ENCODE measurements at places on chromosomes 7 and 10.

DNA sequence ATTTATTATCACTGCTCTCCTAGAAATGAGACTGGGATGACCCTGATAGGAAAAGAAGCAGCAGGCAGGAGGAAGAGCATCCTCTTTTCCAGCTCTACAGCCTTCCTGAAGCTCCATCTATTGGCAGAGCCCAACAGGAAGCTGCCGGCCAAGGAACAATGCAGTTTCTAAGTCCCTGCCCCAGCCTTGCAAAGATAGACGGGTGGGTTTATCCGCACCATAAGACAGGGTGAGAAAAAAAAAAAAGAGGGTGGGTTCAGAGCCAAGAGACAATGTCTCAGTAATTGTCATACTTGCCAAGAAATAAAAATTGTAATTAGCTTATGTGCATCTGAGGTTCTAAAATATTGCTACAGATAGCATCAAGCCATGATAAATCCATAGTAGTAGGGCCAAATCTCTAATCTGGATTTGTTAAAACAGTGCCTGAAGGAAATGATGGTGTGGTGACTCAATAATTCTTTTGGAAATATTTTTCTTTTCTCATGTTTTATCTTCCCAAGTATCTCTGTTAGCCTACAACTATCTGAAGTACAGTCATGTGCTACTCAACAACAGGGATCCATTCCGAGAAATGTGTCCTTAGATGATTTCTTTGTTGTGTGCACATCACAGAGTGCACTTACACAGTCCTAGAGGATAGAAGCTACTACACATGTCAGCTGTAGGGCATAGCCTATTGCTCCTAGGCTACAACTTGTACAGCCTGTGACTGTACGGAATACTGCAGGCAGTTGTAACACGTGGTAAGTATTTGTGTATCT is 242.9 kb upstream of the CXCL12 start:
- DNase-seq, result no peak

- DNase-seq, result no peak
Measured at GRCh38 chr10:78540355-78541076, 506.9 kb downstream of the RPS24 start.

DNA sequence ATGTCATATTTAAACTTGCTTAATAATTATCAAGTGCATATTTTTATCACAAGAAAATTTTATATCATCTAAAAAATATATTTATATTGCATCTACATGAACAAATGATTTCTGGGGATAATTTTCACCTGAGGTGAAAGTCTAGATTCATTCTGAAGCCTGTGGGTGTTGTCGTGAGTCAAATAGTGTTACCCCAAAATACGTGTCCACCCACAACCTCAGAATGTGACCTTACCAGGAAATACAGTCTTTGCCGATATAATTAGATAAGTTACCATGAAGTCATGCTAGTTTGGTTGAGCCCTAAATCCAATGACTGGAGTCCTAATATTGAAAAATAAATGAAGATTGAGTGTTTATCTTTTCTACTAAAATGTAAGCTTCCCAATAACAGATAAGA is 203.0 kb upstream of the MDFIC start:
- no peak for DNase-seq

DNA sequence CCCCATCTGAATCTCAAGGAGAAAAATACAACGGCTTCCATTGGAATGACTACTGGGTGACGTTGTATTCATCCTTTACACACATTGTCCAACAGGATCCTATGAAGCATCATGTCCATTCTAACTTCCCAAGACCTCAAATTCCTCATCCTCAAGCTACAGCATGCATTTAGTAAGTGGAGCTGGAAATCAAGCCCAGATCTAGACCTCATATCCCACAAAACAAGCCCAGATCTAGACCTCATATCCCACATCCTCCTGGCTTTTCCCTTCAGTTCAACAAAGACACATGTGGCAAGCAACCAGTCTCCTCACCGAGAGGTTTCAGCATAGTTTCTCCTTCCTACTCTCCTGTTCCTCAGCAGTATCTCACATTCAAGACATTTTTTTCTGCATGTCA is 12.2 kb downstream of the IGF2BP3 start:
- DNase-seq, result no peak

- no peak for DNase-seq
Measured at GRCh38 chr7:151968357-151968756, 12.1 kb downstream of the GALNTL5 start.

- no peak for DNase-seq
Measured at GRCh38 chr7:33142585-33142984, 13.2 kb downstream of the BBS9 start.

DNA sequence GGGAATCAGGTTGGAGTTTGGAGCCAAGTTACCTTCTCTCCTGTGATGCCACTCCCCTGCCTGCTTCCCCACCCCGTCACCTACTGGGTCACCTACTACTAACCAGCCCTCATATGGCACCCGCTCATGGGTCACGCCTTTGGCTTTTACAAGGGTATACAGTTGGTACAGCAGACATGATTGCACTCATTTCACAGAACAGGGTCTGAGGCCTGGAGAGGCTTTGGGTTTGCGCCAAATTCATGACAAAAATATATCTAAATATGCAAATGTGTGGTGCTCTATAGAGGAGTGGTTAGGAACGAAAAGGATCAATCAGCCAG is 10.7 kb downstream of the CRYGN start:
- no peak for DNase-seq

DNA sequence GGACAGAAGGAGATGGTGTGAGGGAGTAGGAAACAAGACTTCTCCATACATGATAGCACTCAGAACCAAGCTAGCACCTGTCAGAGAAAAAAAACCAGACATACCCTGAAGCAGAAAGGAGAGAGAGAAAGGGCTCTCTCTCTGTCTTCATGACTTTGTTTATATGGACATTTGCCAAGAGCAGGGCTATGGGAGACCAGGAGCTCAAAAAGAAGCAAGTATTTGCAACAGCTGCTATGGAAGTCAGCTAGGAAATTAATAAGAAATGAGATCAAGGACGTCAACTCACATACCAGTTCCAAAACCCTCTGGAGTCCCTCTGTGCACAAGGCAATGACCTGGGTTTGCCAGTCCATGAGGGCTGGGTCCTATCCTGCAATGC is 111.6 kb downstream of the SGMS1 start:
- DNase-seq, result no peak

- no peak for DNase-seq
Measured at GRCh38 chr10:132494866-132495630, 42.5 kb upstream of the INPP5A start.

- DNase-seq, result no peak
Measured at GRCh38 chr10:18195060-18195799, 55.0 kb downstream of the CACNB2 start.

DNA sequence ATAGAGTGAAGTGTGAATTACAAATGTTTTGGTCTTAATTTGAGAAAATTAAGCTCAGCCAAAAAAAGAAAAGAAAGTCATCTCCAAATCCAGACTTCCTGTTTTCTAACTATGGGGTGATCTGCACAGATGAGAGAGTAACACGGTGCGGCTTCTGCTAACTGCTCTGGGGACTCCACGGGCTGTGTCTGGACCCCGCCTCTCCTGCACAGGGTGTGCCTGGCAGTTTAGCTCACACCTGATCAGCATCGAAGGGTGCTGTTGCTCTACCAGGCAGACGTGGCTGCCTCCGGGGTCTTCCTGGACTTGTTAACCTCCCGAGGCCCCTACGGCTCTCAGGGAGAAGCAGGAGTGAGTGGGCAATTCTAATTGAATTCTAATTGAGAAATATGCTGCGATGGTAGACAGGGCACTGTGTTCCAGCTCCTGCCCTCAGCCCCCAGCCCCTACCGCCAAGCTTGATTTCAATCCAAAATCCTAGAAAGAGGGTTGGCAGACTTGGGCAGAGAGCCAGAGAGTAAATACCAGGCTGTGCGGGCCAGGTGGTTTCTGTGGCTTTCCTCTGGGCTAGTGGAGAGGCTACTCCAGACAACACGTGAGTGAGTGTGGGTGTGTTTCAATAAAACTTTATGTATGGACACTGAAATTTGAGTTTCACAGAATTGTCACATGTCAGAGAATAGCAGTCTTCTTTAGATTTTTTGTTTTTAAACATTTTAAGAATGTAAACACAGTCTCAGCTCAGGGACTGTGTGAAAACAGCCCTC is 13.4 kb downstream of the SHH start:
- DNase-seq, result no peak

DNA sequence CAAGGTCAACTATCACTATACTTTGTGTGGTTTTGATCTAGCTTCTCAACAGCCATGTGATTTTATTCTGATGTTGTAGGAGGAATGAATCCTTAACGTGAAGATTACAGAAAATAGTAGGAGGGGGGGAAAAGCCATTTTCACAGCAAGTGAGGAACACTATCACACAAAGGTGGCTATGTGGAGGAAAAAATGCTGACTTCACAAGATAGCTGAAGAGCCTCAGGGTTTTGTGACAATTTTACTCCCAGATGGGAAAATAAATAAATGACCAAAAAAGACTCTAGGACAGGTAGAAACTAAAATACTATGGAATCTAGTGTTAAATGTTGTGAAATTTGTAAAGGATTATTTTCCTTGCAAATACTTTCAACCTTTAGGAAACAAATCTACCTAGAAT is 281.0 kb downstream of the ADRA2A start:
- DNase-seq, result no peak

DNA sequence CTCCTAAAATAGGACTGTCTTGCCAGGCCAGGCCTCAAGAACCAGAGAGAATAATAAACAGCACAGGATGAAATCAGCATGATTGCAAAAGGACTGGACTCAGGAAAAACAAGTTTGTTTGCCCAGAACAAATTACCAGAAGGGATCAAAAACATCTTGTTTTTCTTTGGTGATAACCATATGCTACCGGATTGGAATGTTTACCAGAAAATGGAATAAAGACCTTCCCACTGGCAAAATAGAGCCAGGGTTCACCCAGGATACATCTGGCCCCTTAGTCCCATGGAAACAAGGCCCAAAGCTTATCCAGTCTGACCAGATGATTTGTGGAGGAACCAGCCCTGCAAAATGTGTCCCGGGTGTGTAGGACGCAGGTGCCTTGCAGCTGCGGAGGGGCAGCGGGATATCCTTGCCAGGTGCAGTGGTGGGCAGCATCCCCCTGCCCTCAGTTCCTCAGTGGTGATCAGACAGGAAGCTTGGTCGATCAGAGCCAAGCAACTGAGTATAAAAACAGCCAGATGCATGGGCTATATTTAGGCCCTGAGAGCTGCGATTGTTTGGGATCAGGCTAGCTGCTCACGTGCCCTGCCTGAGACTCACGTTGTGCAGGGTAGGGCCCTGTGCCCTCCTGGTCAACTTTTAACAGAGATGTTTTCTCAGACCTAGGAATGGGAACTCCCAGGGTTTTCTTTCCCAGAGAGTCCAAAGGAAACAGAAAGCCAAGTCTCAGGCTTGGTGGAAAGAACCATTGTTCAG is 4.6 kb upstream of the ZNF22 start:
- no peak for DNase-seq
